Aorta (tissue), 5 donors: ENCODE measurements at places on chromosomes 12 and 14.

DNA sequence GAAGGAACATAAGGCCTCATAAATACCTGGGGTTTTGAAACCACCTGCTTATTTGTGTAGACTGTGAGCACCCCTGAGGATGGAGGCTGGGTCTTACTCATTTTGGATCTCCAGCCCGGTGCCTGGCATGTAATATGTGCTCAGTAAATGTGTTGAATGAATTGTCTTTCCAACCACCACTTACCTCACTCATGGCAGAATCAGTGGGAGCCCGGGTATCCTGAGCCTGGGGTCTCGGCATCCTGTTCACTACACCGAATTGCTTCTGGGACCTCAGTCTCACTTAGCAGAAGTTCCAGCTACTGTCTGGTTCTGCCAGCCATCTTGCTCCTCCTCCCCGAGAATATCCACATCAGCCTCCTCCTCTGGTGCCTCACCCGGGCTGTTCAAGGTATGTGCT is 43.0 kb upstream of the CCND2 start:
- DNase-seq = no peak

DNA sequence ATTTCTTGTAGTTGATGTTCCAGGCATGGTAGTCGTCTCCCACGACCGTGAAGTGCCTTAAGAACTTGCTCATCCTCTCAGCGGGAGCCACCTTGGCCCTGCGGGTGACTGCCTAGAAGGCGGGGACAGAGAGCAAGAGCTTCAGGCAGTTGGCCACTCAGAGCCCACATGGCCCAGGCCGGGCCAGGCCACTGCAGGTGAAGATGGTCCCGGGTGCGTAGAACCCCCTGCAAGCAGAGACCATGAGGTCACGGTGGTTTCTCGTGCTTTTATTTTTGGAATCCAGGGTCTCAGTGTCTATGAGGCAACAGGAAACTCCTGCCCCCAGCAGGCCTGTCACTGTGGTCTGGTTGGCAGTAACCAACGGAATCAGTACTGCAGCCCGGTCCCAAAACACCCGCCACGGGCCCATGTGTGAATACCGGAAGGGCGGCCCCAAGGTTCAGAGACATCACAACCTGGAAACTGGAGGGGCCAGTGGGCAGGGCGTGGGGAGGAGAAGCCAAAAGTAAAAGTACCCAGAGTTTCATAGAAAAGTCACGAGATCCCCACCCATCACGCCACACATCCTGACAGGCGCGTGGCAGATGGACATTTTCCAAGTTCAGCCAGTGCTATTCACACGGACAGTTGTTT is 27.5 kb downstream of the HVCN1 start:
- DNase-seq = no peak

GRCh38 chr12:63098851-63099250 is 52.1 kb downstream of the AVPR1A start:
- no peak for DNase-seq

GRCh38 chr14:67019796-67020195 is 169.4 kb upstream of the GARIN2 start:
- no peak for DNase-seq

DNA sequence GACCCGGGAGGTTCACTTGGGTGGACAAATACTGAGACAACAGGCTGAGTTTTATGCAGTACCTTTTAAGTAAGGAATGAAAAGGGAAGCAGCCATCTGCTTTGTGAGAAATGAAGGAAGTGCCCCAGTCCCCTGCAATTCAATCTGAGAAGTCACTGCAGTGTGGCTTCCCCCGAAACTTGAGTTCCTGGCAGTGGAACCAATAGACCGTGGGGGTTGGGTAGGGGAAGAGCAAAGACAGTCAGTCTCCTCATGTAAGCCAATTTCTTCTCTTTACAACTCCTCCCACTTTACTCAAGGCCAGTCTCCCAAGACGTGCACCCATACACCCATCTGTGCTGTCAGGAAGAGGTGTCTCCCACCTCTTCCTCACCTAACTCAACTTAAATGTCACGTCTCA is 206.5 kb downstream of the BCAT1 start:
- DNase-seq = no peak

DNA sequence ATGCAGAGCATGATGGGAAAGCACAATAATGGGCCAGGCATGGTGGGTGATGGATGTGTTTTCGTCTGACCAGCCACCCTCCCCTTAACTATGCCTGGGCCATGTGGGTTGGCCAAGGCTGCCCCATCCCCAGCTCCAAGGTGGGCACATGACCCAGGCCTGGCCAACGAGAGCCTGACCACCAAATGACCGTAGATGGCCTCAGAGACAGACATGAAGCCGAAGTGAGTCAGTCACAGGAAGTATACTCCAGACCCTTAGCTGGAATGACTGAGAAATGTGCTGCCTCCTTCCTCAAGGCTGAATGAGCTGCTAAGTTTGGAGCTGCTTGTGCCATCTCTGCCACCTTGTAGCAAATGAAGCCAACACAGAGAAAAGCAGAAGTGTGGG is 233.6 kb downstream of the BCL11B start:
- DNase-seq = peak; percentile 80

DNA sequence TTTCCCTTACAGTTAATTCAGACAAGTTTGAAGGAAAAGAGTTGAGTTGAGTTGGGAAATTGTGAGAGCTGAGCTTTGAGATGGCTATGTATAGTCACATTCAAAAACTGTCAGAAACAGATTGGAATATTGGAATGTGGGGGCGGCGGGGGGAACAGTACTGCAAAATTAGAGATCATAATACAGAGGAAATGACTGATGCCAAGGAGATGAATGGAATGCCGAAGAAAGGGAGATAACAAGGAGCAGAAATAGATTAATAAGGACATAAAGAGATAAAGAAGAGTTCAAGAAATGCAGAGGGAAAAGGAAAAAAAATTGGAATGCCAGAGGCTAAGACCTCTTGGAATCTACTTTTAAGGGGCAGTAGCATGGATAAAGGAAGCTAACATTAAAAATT is 3.2 kb upstream of the OR4K5 start:
- DNase-seq = no peak

DNA sequence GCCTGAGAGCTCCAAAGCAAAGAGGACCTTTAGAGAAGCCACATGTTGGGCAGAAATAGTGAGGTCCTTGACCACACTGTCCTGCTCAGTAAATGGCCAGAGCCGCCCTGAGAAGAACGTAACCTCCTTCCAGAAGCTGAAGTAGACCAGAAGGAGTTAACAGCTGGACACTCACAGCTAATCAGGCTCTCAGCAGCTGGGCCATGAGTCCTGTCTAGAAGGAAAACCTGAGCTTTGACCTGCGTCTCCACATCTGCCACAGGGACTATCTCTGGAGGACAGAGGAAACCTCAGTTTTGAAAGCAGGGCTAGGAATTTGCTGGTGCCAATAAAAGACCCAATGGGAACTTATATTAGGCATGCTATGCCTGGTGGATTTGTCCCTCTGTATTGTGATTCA is 12.3 kb upstream of the DHRS4 start:
- no peak for DNase-seq

DNA sequence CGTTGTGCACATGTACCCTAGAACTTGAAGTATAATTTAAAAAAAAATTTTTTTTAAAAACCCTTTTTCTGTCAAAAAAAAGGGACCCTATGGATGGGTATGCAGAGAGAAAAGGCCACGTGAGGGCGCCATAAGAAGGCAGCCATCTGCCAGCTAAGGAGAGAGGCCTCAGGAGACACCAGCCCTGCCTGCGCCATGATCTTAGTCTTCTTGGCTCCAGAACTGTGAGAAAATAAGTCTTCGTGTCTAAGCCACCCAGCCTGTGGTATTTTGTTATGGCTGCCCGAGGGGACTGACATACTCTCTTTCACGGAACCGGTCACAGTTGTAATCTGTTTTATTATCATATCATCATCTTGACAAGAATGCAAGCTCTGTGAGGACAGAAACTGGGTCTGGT is 174.8 kb downstream of the EFCAB11 start:
- DNase-seq = no peak

GRCh38 chr12:110270125-110270962 is 10.7 kb upstream of the ATP2A2 start:
- DNase-seq = peak; percentile 37

DNA sequence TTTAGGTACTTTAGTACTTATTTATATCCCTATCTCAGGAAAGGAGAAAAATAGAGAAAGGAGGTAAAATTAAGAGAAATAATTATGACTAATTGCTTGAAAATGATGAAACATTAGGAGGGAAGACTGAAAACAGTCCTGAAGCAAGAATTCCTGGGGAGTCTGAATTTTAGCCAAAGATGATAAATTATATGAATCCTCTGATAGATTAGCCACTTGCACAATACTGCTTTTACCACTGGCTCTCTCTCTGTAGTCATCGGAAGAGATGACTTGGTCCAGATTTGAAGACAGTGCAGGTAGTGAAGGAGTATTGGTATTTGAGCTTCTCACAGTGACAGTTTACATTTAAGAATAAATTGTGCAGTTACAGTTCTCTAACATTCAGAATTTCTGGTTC is 83.8 kb upstream of the CLEC14A start:
- no peak for DNase-seq

- no peak for DNase-seq
Measured at GRCh38 chr14:59018978-59019377, 169.5 kb upstream of the DAAM1 start.

DNA sequence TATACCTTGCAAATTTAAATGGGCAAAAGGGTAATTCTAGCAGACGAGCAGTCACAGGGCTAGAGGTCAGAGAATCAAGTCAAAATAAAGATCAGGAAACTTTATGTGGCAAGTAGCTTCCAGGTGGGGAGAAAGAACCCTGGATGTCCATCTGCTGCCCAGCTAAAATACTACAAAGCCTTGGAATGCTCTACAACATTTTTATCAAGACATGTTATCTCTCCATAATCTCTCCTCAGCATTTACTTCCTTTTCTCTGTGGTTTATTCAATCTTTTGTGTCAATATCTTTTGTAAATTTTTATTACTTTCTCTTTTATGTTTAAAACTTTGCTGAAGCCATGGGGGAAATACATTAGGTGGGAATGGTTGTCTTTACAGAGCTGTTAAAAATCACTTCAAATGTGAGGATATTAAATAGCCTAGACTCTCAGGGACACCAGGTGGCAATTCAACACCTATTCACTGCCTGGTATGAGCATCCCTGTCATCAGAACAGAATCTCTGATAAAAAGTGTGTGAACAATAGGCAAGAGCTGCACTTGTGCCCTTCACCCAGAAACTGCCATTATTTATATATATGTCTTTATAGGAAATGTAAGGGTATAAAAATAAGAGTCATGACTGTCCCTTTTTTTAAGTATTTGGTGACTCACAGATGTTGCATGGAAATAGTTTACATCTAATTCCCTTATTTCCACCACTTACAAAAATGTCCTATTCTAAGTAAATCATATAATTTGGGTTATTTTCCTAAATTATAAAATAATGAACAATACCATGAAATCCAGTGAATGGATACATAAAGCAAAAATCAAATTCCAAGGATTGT is 152.9 kb downstream of the EPS8 start:
- no peak for DNase-seq

DNA sequence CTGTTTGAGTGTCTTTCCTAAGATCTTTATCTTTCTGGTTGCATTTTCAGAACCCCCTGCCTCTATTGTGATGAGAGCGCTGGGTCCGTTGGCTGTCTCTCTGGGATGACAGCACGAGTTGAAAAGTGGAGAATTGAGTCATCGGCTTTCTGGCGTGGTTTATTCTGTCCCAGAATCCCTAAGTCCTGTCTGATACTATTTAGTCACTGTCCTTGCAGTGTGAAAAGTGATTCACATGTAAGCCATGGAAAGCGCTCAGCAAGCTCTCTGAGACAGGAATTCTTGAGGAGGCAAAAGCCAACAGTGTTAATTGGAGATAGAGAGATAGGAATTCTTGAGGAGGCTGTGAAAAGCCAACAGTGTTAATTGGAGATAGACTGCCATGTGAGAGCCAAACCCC is 121.7 kb downstream of the CHST11 start:
- no peak for DNase-seq

DNA sequence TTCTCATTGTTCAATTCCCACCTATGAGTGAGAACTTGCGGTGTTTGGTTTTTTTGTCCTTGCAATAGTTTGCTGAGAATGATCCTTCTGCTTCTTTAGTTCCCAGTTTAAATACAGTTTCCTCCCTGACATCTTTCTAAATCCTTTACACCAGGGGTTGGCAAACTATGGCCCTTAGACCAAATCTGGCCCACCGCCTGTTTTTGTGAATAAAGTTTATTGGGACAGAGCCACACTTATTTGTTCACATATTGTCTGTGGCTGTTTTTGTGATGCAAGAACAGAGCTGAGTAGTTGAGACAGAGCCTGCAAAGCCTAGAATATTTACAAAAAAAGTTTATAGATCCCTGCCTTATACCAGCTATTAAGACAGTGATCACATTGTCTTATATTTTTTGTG is 53.7 kb downstream of the SERPINA10 start:
- DNase-seq = no peak

- DNase-seq = no peak
Measured at GRCh38 chr14:55206175-55206693, 14.8 kb upstream of the DLGAP5 start.

DNA sequence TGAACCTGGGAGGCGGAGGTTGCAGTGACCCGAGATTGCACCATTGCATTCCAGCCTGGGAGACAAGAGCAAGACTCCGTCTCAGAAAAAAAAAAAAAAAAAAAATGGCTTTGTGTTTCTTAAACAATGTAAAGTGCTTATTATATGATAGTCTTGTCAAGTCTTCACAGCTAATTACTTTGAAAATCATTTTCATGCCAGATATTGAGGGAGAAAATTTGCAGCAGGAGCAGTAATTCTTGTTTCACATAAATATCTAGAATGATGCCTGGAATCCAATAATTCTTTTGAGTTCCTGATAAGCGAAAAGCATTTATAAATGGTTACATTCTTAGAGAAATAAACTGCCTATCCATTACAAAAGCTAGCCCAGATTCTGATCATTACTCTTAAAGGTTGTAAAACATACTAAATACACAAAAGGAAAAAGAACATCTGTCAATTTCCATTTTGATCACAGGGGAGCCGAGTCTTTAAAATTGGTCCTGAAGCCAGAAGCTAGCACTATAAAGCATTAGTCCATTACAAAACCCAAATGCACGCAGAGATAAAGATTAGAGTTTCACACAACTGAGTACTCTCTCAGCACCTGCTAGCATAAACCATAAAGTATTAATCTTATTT is 50.3 kb downstream of the IFT81 start:
- DNase-seq = no peak

DNA sequence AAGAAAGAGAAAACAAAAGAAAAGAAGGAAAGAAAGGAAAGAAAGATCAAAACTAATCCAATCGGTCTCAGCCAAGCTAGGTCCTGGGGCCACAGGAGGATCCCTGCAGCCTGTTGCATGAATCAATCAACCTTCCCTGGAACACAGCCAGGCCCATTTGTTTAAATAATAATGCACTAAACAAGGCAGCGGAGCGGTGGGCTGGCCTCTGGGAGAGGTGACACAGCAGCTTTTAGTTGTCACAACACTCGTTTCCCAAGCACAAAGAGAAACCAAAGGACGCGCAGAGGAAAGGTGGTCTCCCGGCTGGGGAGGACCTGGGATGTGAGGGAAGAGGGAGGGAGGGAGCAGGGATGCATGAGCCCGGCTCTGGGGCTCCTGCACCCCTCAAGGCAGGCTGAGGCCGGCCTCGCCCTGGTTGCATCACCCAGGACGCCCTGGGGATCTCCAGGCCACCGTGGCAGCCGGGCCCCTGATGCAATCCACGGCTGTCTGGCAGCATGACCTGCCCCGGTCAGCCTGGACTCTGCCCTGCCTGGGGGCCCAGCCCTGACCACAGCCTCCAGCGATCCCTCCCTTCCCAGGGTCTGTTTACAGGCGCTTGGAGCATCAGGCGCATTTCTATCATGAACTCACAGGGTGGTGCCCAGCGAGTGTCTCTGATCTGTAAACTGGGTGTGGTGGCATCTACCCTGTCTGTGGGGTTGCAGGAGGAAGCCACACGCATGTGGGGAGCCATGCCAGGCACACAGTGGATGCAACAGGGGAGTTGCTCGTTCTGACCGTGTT is 32.5 kb downstream of the MMP17 start:
- no peak for DNase-seq

- no peak for DNase-seq
Measured at GRCh38 chr12:11130999-11131398, 3.4 kb downstream of the TAS2R30 start.
